Fibroblast of upper back skin (primary cell): ENCODE measurements at places on chromosomes 3 and 15.
A peak's percentile ranks its signal among the peaks of the same experiment; 100 is the strongest.

DNA sequence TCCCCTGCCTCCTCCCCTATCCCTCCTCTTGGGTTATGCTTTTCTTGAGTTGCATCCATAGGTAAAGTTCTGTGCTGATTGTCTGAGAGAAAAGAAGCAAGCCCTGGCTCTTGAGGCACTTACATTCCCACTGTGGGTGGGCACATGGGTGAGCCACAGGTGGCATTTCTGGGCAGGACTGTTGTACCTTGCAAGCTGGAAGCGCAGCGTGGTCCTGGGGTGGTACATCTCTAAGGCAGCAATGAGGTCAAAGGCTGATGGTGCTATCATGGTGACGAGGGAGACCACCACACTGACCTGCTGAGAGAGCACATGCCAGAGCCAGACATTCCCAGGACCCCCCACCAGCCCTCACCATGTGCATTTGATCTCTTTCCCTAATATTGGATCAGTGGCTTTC is 24.7 kb downstream of the TMC3 start:
- no peak for DNase-seq

DNA sequence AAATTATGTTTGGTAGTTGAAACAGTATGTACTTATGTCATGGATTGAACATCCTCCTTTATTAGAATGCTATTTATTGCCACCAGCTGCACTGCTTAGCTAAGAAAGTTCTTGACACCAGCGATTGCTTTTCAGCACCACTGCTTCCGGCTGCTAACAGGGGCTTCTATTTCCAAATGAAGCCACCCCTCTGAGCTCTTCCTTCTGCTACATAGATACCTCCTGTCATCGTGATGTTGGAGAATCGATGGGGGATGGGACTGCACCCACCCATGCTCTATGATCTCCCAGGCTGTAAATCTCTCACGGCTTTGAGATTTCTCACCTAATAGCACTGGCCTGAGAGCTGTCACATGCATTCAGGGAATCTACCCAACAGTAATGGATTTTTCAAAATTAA is 259.2 kb downstream of the MEIS2 start:
- no peak for DNase-seq

- DNase-seq: peak; percentile 69
Measured at GRCh38 chr3:30470496-30470895, 135.9 kb upstream of the TGFBR2 start.

- DNase-seq: no peak
Measured at GRCh38 chr15:71118881-71119632, 3.8 kb downstream of the THSD4 start.

- no peak for DNase-seq
Measured at GRCh38 chr3:116084999-116085791, 360.1 kb downstream of the LSAMP start.

GRCh38 chr15:69860321-69860720 is 237.4 kb downstream of the TLE3 start:
- no peak for DNase-seq

- DNase-seq: no peak
Measured at GRCh38 chr3:49661281-49661680, 12.9 kb upstream of the APEH start.

GRCh38 chr3:138620431-138620830 is 11.9 kb downstream of the FAIM start:
- no peak for DNase-seq

DNA sequence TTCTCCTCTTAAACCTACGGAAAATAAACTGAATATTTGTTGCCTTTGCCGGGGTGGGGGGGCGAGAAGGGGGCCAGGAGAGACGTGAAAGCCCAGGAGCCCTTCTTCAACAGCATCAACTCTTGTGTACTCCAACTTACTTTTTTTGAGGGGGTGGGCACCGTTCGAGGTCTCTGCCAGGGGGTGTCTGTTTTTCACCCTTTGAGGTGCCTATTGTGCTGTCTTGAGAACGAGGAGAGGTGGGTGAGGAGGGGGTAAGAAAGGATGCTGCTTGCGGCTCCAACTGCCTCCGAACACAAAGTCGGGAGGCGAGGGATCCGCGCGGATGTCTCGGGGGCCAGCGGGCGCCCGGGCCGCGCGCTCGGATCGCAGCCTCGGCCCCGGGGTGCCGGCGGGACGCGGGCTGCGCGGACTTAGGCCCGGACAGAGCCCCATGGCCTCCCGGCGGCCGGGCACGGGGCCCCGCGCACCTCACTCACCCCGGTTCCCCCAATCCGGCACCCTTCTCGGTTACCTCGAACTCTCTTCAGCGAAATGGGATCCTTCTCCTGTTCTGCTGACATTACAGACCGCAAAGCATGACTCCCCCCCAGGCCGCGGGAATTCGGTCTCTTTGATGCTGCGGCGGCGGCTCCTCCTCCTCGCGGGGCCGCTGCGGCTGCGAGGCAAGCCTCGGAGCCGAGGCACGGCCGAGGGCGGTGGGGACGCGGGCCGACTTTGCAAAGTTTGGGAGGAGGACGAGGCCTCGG is 650 bp downstream of the PYGO1 start:
- DNase-seq: peak; percentile 57

DNA sequence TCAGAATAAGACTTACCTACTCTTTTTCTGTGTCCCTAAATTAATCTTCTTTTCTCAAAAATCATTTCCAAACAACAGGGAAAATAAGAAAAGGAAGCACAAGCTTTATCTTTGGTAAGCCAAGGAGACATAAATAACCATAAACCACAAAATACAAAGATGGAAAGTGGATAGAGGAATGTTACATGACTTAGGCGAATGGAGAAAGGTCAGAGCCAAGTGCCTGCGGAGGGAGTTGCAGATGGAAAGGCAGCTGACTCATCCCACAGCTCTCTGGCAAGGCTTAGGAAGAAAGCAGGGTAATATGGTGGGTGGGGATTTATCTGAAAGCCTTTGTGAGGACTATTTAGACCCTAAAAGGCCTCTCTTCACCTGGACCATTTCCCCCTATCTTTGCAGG is 72.8 kb downstream of the GALK2 start:
- DNase-seq: peak; percentile 92

DNA sequence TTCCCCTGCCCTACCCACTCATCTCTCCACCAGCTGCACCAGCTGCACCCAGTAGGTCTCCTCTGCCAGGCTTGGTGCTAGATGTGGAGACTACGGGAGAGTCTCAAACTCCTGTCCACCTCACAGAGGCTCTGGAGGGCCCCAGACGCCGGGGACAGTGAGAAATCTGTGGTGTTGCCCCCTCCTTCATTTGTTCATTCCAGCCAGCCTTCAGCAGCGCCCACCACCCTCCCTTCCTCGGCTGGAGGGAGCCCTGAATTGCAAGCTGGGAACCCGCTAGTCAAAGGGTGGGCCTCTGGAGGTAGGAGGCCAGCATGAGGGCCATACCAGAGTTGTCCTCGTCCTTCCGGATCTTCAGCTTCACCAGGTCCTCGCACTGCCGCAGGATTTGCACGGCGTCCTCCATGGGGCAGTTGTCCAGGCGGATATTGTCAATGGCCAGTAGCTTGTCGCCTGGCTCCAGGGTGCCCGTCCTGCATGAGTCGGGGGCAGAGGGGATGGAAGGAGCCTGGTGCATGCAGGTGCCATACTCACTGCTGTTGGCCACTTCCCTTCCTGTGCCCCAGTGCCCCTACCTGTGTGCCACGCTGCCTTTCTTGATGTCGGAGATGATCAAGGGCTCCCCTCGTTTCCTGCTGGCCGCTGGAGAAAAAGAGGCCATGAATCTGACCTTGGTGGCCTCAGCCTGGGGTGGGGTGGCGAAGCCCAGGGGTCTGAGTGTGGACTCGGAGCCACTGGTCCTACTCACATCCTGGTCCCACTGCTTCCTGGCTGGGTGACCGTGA is 29.1 kb downstream of the GRIP2 start:
- no peak for DNase-seq

GRCh38 chr3:195447201-195447600 is 4.4 kb upstream of the ACAP2 start:
- no peak for DNase-seq

- DNase-seq: no peak
Measured at GRCh38 chr3:159657629-159658028, 331.0 kb upstream of the IL12A start.

- DNase-seq: no peak
Measured at GRCh38 chr3:12603969-12604368, 47.1 kb downstream of the MKRN2 start.

DNA sequence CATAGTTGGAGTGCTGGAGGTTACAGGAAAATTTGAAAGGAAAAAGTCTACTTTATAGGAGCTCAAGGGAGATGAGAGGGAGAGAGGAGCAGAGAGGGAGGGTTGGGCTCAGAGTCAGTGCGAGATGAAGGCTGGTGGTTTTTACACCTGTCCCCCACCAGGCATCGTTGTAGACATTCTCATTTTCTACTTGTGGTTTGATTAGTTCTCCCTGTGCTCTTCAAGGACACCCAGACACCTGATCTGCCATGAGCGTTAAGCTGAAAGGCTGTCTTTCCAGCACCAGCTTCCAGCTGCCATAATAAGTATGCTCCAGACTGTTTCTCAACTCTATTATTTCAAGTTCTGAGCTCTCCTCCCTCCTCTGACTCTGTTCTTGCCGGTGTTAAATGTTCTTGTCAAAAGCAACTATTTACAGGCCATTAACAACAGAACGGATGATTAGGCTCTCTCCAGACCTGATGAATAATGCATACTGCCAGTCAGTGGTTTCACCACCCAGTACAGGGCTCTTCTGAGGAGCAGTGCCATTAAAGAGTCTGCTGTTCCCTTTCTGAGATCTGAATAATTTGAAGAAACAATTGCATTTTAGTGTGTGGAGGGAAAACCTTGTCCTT is 514.6 kb upstream of the MCTP2 start:
- no peak for DNase-seq

DNA sequence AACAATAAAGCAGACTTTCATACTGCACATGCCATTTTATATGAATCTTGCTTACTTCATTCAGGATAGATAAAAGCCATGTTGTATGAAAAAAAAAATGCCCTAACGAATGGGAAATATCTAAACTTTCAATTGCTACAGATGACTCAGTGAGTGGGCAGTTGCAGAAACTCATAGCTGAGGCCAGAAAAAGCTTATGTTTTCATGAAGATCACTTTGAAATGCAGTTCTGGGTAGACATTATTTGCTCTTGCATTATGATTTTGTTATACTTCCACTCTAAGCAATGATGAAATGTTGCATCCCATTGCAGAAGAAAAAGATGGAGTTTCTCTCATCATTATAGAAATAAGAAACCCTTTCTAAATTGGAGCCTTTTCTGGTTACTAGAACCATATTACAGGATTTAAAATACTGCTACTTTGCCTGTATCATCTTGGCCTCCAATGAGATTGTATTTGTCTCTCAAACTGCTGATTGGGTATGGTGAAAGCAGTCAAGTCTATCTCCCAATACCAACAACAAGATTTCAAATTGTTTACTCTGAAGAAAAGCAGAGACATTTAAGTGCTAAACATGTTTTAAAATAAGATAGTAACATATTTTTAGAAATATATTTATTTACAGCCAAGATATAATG is 17.0 kb downstream of the PEAK1 start:
- peak; percentile 81 for DNase-seq

DNA sequence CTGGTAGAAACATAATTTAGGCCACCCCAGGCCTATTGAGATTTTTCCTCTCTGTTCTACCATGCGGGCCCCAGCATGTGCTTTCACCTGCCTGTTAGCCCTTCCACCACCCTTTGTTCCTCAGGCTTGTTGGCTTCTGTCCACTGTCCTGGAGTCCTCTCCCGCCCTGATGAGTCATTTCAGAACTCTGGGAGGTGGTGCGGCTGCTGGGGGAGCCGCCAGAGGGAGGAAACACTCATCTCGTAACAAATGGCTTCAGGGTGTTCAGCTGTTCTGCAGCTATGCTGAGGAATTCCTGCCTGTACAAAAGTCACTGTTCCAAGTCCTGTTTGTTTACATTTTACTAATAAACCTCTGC is 36.3 kb downstream of the LRTM1 start:
- peak; percentile 98 for DNase-seq

- DNase-seq: peak; percentile 76
Measured at GRCh38 chr15:36432161-36432560, 147.3 kb upstream of the CDIN1 start.

GRCh38 chr3:18420555-18420954 is 4.6 kb downstream of the SATB1 start:
- no peak for DNase-seq

DNA sequence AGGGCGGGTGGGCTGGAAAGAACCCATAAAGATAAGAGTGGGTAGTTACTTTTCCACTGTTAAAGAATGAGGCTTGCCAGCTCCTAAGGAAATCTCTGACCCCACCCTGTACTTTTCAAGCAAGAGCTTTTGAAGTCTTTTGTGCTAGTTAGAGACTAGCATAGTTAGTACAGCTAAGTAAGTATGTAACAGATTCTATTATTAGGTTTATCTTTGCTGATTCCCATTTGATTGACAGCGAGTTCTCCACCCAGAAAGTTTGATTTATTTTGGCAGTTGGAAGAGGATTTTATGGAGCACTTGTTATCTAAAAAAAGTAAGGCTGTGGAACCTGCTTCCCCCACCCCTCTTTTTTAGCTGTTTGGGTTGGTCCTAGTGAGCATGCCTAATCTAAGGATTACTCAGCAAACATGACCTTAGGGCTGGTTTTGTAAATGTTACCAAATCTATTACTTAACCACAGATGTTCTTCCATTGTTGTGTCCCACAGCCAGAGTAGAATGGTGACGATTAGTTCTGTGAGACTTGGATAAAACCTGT is 57.6 kb downstream of the FNDC3B start:
- peak; percentile 38 for DNase-seq

GRCh38 chr3:35944926-35945710 is 305.8 kb downstream of the ARPP21 start:
- DNase-seq: peak; percentile 32

- no peak for DNase-seq
Measured at GRCh38 chr15:56034514-56034913, 41.1 kb upstream of the NEDD4 start.

DNA sequence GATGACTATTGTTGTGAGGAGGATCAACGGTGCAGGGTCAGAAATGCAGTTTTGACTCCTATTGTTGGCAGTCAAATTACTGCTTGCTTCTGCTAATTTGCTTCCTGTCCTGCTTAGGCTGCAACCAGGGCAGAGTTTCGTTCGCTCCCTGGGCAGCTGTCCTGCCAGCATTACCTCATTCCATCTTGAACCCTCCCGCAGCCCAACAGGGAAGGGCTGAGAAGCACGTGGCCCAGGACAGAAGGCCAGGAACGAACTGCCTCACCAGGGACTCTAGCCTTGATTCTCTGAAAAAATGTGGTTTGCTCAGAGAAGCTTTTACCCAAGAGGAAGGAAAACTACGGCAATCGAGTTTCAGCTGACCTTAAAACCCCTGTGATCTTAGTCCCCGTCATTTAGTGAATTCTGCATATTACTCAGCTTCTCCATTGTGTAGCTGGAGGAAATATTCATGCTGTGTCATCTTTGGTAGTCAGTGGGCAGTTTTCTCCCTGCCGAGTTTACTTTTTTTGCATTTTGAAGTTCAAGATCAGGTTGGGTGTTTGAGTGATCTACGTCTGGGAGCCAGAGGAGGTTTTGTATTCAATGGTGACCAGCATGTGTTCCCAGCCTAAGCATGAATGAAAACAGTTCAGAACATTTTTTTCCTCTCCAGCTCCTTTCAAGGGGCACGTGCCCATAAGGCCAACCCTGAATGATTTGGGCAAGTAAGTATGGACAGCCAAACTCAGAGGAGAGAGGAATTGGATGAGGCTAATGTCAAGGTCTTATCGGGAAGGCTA is 23.0 kb downstream of the TLNRD1 start:
- DNase-seq: peak; percentile 58

- no peak for DNase-seq
Measured at GRCh38 chr3:48926425-48927392, 8.1 kb downstream of the ARIH2 start.
